ENCODE measurements at places on chromosomes 4 and X.

DNA sequence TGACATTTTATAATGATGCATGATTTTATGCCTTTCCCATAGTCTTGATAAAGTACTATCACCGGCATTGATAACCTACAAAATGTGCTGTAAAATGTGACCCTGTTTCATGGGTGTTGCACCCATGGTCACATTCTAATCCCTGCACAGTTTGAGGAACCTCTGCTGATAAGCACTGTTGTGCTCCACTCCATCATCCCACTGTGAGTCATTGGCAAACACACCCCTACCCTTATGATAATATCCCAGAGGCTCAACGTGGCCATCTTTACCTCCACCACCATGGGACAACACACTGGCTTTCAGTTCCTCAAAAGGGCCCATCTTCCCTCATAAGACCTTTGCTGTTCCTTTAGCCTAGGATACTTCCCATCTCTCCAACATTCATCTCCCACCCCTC lies 32.0 kb upstream of the SGMS2 start:
- no peak for DNase-seq

DNA sequence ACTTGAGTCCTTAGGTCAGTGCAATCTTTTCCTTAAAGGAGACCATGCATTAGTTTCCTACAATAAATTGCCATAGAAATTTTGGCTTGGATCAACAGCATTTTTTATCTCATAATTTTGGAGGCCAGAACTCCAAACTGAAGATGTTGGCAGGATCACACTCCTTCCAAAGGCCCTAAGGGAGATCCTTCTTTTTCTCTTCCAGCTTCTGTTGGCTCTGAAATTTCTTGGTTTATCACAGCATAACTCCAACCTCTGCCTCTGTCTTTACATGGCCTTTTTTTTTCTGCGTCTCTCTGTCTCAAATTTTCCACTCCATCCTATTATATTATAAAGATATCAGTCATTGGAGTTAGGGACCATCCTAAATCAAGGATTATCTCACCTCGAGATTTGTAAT lies 282.2 kb downstream of the STIM2 start:
- DNase-seq, result no peak

DNA sequence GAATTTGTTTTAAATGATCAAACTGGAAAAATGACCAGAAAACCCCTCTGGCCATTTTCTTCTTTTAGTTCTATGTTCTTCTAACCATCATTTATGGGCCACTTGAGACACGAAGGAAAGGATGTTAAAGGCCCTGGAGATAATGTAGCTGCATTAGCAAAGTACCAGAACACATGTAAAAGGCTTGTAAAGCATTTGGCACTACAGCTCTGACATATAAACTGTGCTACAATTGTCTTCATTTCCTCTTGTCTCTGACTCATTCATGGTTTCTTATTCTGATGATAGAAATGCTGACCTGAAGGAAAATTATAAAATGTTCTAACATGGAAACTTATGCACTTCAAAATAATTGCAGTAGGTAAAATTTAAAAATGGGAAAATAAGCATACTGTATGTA lies 388.7 kb downstream of the FAT4 start:
- no peak for DNase-seq

GRCh38 chr4:183532821-183533220 lies 28.0 kb downstream of the ING2 start:
- DNase-seq, result no peak

DNA sequence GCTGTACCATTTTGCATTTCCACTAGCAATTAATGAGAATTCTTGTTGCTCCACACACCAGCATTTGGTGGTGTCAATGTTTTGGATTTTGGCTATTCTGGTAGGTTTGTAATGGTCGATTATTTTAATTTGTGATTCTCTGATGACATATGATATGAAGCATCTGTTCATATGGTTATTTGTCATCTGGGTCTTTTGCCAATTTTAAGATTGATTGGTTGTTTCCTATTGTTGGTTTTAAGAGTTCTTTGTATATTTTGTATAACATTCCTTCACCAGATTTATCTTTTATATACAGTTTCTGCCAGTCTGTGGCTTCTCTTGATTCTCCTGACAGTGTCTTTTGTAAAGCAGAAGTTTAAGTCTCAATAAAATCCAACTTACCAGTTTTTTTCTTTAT lies 18.5 kb upstream of the BDH2 start:
- DNase-seq, result no peak

- no peak for DNase-seq
These were observed 31.1 kb upstream of the DOCK11 start for GRCh38 chrX:118464501-118464900.
